ENCODE measurements at places on chromosomes 12 and 14.

DNA sequence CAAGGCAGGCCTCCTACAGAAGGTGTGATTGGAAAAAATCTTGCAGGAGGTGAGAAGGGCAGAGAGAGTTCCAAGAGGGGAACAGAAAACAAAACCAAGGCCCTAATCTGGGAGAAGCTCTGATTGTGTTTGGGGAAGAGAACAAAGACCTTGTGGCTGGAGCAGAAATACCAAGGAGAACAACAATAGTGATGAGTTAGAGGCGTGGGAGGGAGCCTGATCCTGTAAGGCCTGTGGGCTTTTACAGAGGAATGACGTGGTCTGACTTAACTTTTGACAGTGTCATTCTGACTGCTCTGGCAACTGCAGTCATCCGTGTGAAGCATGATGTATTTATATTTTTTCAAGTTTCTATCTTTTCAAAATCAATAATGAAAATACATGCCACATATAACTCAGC is 200.6 kb downstream of the ANO4 start:
- no peak for DNase-seq

DNA sequence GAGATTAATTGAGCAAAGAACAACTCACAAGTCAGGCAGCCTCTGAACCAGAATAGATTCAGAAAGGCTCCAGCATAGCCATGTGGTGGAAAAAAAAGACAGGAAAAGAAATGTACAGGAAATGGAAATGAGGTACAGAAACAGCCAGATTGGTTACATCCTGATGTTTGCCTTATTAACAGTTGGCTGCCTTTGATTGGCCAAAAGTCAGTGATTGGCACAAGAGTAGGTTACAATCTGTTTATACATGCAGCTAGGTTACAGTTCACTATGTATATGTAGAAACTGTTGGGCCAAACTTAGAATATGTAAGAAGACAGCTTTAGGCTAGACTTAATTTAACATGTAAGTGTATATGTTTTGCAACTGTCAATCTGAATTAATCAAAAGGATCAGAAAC is 118.9 kb downstream of the UNC79 start:
- DNase-seq: no peak

- no peak for DNase-seq
Observed at GRCh38 chr14:25340882-25341281, 290.9 kb upstream of the STXBP6 start.

DNA sequence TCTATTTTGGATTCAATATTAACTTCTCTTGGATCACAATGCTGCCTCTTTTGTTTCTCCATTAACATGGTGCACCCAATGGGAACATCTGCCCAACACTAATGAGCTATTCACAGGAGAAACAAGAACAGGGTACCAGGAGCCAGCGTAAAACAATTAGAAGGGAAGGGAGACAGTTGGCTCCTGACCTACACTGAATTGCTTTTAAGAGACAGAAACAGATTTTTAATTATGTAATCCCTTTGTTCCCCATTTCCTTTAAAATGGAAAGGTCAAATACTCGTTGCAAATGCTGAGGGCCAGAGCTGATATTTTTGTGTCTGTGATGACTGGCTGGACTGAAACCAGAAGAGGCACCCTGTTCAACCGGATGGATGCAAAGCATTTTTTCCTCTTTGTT is 108.3 kb downstream of the SEC23A start:
- DNase-seq: no peak

GRCh38 chr12:73106296-73106695 is 834.1 kb downstream of the TRHDE start:
- DNase-seq: no peak

DNA sequence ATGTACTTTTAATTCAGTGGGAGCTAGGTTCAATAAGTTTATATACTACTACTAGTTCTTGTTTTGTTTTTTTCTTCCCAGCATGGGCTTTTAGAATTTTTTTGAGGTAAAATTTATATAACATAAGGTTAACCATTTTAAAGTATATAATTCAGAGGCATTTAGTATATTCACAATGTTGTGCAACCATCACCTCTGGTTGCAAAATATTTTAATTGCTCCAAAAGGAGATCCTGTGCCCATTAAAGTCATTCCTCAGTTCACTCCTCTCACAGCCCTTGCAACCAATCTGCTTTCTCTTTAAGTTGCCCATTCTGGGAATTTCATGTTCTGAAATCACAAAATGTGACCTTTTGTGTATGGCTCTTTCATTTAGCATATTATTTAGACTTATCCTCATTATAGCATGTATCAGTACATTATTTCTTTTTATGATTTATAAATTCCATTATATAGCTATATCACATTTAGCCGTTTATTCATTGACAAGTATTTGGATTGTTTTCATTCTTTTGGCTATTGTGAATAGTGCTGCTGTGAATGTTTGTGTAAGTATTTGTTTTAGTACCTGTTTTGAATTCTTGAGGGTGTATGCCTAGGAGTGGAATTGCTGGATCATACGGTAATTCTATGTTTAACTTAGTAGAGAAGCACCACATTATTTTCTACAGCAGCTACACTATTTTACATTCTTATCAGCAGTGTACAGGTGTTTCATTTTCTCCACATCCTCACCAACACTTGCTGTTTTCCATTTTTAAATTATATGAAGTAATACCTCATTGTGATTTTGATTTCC is 59.1 kb downstream of the ARHGAP5 start:
- DNase-seq: no peak

GRCh38 chr14:64501411-64502171 is 2.0 kb downstream of the ZBTB25 start:
- DNase-seq: no peak

- DNase-seq: no peak
Observed at GRCh38 chr12:59803735-59804134, 207.9 kb downstream of the SLC16A7 start.

DNA sequence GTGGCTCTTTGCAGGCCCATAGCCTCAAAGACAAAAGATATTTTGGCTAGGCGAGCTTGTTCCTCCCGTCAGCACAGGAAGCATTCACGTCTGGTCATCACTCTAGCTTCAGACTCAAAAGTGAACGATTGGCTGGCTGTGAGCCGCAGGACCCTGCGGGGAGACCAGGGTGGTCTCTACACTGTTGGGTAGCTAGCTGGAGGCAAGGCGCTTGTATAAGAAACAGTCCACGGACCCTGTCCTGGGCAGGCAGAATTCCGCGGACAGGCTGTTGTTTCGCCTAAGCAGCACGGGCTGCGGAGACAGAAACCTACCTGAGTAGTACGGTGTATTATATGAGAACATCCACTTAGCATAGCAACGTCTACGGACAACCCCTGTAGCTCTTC is 29.6 kb downstream of the WBP11 start:
- peak; percentile 13 for DNase-seq

DNA sequence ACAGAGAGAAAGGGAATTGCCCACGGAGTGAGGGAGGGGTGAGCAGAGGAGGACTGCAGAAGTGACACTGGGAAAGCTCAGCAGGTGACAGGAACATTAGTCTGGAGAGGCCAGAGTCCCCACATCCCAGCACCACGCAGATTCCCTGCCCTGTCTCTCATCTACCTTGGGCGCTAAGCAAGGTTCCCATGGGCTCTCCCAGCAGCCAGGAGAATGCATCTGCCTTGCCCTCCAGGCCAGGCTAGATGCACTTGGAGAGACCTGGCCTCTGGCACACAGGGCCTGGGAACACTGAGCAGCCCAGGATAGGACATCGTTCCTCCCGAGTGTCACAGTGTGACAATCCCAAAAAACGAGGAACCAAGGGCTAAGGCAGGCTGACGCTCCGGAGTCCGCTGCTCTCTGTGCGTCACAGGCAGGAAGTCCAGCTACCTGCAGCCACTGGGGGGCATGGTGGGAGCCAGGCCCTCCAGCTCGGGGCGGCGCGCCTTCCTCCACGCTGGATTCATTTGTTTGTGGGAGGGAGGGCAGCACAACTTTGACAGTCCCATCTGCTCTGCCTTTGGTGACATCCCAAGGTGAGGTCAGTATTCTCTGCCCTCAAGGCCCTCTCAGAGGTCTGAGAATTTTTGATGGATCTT is 5.4 kb upstream of the NGB start:
- no peak for DNase-seq

- DNase-seq: no peak
Observed at GRCh38 chr12:65611396-65611795, 212.9 kb upstream of the HMGA2 start.

DNA sequence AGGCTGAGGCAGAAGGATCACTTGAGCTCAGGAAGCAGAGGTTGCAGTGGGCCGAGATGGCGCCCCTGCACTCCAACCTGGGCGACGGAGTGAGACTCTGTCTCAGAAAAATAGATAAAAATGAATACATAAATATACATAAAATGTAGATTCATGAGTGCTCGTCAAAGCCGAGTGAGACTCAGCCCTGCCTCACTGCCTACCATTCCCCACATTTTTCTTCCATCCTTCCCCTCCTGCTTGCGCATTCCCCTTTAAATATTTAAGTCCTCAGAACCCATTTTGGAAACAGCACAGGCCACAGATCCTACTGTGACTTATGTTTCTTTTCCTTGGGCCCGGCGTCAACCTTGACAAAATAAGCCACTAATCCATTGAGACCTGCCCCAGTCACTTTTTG is 31.9 kb upstream of the AACS start:
- DNase-seq: no peak

DNA sequence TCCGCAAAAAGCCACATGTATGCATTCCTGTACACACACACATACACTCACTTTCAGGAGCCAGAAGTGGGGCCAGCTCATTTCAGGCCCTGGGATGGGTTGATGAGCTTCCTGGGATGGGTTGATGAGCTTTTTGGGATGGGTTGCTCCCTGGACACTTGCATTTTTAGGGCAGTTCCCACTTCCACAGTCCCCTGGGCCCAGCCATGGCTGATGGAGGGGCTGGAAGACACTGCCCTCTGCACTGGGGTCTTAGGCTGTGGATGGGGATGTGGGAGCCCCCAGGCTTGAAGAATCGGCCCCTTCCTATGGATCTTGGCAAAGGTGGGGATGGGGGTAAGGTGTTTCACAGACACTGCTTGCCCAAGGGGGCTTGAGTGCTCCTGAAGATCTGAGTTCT is 12.7 kb downstream of the ACVRL1 start:
- no peak for DNase-seq

- DNase-seq: no peak
Observed at GRCh38 chr12:48985475-48985897, 7.4 kb downstream of the WNT1 start.

GRCh38 chr12:49388682-49389386 is 21.6 kb downstream of the SPATS2 start:
- DNase-seq: peak; percentile 56

Data from activated gamma-delta T cell treated with anti-CD3 and anti-CD28 coated beads, Interleukin-2, amount 50 U/mL, for 16 hours (primary cell).